ENCODE measurements at places on chromosomes 3 and 15. TPM values are rescaled to one million over a fixed set of nuclear protein-coding genes. Genes with fewer than 3 reads are reported as not detected.

GRCh38 chr15:35557012-35557411, 11.0 kb upstream of the DPH6 start:
- H3K36me3 ChIP-seq = no peaks in the 10 kb centered on the region
- DNase-seq = no peak
- no peak overlapping the region for H3K4me3 ChIP-seq
- no peaks in the 10 kb centered on the region for H3K4me1 ChIP-seq
- H3K27ac ChIP-seq = no peak overlapping the region

DNA sequence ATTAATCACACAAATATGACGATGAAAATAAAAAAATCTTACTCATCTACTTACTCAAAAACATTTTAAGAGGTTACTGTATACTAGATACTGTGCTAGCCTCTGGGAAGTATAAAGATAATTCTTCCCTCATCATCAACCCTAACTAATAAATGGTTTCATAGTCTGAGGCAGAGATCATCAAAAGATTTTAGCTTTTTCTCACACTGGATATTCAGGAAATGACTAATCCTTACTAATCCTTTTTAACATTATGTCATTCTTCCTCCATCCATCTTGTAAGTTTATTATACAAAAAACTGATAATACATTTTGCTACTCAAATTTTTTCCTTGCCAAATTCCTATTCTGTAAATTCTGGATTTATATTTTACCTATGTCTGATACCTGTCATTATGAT, 29.7 kb downstream of the ACAD11 start:
- no peaks in the 10 kb centered on the region for H3K27me3 ChIP-seq
- peaks cover 29% of the 10 kb centered on the region for H3K36me3 ChIP-seq
- no peak overlapping the region for H3K4me3 ChIP-seq
- no peak for DNase-seq

The NBEAL2 gene
- total RNA-seq = 235 TPM

The GTF2E1 gene
- total RNA-seq = 4.5 TPM

DNA sequence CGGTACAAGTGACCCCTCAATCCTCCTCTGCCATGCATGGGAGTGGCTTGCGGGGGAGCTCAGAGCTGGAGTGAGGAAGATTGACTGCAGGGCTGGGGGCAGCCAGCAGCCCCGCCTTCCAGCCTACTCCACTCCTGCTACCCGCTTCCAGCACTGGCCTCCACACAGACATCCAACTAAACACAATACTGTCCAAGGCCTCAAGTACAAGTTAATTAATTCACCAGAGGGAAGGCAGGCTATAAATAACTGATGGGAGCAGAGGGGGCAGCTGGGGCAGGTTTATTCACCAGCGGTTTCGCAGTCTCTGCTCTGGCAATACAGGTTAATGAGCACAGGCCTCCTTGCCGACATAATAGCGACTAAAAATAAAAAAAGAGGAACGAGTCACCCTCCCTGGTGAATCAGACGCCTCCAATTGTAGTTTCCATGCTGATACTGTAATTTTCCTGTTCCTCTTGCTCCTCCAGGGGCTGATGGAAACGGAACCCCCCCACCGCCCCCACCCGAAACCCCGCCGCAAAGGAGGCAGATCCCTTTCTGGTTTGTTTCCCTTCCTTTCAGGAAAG, 166.4 kb upstream of the TLE3 start:
- no peaks in the 10 kb centered on the region for H3K27me3 ChIP-seq
- H3K27ac ChIP-seq = no peak overlapping the region

The TMEM40 gene
- not detected for total RNA-seq

The ACOX2 gene
- 16.2 TPM for total RNA-seq

- peak overlapping the region; percentile 96 for H3K27ac ChIP-seq
- H3K27me3 ChIP-seq = peaks cover 13% of the 10 kb centered on the region
- no peaks in the 10 kb centered on the region for H3K36me3 ChIP-seq
- DNase-seq = peak; percentile 80
- peak overlapping the region; percentile 89 for H3K4me3 ChIP-seq
Measured at GRCh38 chr15:98650417-98651035, 2.2 kb downstream of the IGF1R start.

The DNAH12 gene
- total RNA-seq = not detected

The GOLGA6A gene
- 1.1 TPM for total RNA-seq

DNA sequence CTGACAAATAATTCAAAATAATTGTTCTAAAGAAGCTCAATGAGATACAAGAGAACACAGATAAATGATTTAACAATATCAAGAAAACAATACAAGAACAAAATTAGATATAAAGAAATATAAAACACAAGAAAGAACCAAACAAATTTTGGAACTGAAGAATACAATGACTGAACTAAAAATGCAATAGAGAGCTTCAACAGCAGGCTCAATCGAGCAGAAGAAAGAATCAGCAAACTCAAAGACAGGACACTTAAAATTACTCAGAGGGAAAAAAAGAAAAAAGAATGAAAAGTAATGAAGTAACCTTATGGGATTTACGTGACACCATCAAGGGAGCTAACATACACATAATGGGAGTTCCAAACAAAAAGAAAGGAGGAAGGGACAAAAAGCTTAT, 32.1 kb downstream of the CCDC54 start:
- H3K4me1 ChIP-seq = no peaks in the 10 kb centered on the region
- H3K27me3 ChIP-seq = no peaks in the 10 kb centered on the region
- no peaks in the 10 kb centered on the region for H3K36me3 ChIP-seq
- no peak overlapping the region for H3K27ac ChIP-seq
- no peak for DNase-seq
- no peak overlapping the region for H3K4me3 ChIP-seq

DNA sequence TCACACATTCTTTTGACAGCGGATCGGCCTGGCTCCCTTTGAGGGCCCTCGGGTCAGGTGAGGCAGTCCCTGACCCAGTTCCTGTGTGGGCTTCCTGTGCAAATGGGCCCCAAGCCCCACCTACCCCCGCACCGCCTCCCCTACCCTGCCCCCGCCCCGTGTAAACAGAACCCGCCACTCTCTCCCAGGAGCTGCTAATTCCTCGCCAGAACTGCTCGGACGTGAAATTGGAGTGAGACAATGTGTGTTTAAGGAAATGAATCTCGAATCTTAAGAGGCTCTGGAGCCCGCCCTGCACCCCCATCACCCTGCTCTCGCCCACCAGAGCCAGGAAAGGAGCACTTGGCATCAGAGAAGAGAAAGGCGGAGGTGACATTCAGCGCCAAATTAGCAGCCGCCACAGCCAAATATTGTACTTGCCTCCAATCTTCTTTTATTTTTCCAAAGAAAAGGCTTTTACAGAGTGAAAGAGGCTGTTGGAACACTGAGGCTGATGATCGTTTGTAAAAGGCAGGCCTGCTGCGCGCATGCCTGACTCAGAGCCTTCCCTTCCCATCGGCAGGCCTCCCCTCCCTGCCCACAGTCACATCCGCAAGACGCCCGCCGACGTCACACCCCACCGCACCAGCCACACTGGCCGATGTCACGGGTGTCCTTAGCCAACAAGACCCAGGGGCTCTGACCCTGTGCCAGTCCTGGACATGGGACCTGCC, 53.1 kb downstream of the CACNA2D2 start:
- peak overlapping the region; percentile 90 for H3K27ac ChIP-seq
- H3K4me1 ChIP-seq = peaks cover 42% of the 10 kb centered on the region

GRCh38 chr3:81989758-81990157, 228.3 kb upstream of the GBE1 start:
- no peaks in the 10 kb centered on the region for H3K27me3 ChIP-seq
- H3K4me1 ChIP-seq = no peaks in the 10 kb centered on the region
- no peak for DNase-seq
- no peak overlapping the region for H3K4me3 ChIP-seq
- H3K27ac ChIP-seq = no peak overlapping the region

Measured in stomach (tissue), 19 donors.